NCI-H1694 (cell line): ENCODE measurements at places on chromosomes 4 and X.

GRCh38 chr4:169282429-169283113 lies 11.8 kb upstream of the SH3RF1 start:
- no peak for DNase-seq

- DNase-seq, result no peak
These were observed 47.4 kb upstream of the PTCHD1 start for GRCh38 chrX:23287191-23287725.

- DNase-seq, result peak; percentile 61
These were observed 256.2 kb upstream of the GPR101 start for GRCh38 chrX:137290011-137290410.

- no peak for DNase-seq
These were observed 427.7 kb upstream of the MAGEB2 start for GRCh38 chrX:29787656-29788055.

DNA sequence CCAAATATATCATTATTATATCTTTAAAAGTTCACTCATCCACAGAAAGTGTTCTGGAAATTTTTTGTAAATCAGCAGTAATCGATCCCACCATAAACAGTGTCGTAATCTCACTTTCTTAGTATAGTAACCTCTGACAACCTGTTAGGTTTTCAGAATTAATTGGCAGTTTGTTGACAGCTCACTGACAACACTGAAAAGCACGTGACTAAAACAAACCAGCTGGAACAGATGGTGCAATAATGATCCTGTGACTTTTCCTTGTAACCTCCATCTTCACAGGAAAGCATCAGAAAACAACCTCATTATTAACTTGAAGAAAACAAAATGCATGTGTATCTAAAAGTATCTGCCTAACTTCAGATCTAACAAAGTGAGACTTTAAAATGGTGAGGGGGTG lies 48.5 kb downstream of the FSTL5 start:
- no peak for DNase-seq

DNA sequence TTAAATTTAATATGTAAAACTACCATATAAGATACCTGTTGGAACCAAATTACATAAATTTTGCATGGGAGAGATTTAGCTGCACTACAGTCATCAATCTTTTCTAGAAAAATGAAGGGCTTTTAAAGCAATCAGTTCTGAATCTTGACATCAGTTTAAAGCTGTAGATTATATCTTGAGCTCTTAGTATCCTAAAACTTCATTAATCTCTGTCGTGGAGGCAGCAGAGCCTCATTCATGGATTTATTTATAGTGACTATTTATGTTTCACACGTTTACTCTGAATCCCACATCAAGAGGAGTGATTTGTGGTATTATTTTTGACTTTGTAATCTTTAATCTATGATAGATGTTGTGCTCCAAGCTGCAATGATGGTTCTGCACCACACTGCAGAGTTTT lies 175.9 kb downstream of the PDGFC start:
- no peak for DNase-seq

DNA sequence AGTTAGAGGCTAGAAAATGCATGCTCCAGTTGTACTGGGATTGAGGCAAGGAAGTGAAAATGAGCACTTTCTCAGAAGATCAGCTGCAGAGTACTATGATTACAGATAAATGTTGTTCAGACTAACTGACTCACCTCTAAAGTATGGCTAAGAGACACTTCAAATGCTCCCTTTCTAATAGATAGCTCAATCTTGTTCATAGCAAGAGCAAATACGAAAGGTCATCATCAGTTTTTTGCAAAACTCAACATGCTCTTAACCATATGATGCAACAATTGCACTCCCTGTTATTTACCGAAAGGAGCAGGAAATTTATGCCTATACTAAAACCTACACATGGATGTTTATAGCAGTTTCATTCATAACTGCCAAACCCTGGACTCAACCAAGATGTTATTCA lies 838.4 kb upstream of the INTU start:
- no peak for DNase-seq

- DNase-seq, result no peak
These were observed 78.8 kb upstream of the FAT4 start for GRCh38 chr4:125235971-125236370.

- DNase-seq, result no peak
These were observed 133.8 kb upstream of the UGT8 start for GRCh38 chr4:114464726-114465272.

- no peak for DNase-seq
These were observed 22.4 kb downstream of the MAP7D3 start for GRCh38 chrX:136228839-136229207.

DNA sequence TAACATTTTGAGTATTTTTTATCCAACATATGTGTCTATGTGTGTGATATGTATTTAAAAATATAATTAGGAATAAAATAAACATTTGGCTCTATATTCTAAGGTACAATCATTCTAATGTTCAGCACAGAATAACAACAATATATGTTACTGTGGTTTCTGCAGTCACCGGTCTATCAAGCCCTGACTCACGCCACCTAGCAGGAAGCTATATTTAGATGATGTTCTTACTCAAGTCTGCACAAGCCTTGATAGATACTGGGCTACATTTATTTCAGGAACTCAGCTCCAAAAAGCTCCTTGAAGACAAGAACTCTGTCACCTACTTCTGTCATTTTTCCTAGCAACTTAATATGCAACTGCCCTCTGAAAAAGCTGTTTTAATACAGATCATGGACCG lies 152.0 kb upstream of the FTHL17 start:
- no peak for DNase-seq

- no peak for DNase-seq
These were observed 47.8 kb downstream of the CRLF2 start for GRCh38 chrX:1164322-1165288.

DNA sequence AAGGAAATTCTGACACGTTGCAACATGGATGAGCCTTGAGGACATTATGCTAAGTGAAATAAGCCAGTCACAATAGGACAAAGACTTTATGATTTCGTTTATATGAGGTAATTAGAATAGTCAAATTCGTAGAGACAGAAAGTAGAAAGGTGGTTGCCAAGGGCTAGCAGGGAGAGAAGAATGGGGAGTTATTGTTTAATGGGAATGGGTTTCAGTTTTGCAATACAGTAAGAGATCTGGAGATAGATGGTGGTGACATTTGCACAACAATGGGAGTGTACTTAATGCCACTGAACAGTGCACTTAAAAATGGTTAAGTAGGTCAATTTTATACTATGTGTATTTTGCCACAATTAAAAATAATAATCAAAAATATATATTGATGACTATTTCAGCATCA lies 43.4 kb upstream of the TMEM154 start:
- no peak for DNase-seq

DNA sequence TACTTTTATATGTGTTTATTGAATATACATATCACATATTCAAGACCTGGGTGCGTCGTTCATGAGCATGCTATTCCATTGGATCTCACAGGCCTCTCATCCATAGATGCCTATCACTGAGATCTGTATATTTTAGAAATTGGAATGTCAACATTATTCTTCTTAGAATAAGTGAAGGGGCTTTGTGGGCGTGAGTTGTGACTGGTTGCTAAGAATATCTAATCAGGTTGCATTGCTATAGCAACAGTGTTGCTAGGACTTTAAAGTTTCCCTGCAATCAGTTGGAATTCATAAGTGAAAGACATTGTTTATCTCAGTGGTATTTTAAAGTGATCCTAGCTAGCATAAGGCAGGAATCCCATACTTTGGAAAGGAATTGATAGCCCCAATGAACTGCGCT lies 36.7 kb upstream of the ANK2 start:
- no peak for DNase-seq

GRCh38 chr4:3074846-3075651 lies 568 bp downstream of the HTT start:
- DNase-seq, result peak; percentile 6

- DNase-seq, result no peak
These were observed 10.5 kb upstream of the MAMLD1 start for GRCh38 chrX:150352581-150352980.

DNA sequence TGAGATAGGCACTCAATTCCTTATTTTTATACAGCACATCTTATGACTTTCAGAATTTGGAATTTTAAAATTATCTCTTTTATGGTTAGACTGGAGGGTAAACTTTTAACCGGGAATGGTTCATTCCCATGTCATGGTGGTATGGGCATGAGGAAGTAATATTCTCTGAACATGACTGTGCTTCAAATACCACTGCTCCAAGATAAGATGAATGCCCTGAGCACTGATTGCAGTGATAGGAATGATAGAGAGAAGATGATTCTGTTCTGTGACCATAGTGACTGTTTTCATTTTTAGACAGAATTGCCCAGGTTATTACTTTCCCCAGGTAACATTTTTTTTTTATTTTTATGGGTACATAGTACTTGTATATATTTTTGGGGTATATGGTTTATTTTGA lies 187.4 kb downstream of the ATOH1 start:
- DNase-seq, result no peak
